Activated CD8-positive, alpha-beta memory T cell treated with anti-CD3 and anti-CD28 coated beads for 4 hours (primary cell): ENCODE measurements at places on chromosomes 2 and 18.

- no peak for DNase-seq
Observed at GRCh38 chr2:2798337-2798736, 467.3 kb upstream of the MYT1L start.

DNA sequence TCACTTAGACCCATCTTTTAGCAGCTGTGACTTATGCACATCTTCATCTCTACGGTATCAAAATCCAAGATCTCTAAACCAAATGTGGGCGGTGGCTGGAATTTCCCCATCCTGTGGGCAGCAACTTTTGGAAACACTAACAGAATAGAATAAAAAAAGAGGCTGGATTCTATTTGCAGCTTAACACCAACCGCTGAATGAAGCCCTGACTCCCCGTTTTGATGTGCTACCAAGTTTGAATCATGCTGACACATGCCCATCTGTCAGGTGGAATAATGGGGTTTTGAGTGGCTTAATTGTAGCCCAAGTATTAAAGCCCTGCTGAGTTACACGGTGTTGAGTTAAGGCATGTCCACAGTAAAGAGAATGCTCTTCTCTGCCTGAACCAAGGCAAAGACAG is 165.2 kb downstream of the MTCL1 start:
- DNase-seq = no peak

DNA sequence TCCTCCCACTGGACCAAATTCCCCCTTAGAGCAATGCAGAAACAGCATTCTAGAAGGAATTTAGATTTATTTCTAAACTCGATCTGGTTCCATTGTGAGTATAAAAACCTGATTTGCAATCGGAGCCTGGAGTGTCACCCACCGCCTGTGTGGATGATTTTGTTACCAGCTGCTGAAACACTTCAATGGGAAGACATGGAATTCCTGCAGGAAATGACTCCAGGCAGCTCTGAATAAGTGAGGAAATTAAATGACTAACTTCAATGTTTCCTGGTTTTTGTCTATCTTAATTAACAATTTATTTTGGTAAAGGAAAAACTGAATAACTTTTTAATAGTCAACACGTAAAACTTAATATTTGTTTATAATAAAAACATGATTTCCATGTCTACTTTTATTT is 19.3 kb downstream of the CTAGE1 start:
- DNase-seq = no peak

- DNase-seq = no peak
Observed at GRCh38 chr2:240986787-240987411, 11.5 kb upstream of the SNED1 start.

GRCh38 chr2:48529194-48529593 is 760 bp upstream of the STON1 start:
- no peak for DNase-seq

- no peak for DNase-seq
Observed at GRCh38 chr18:6746386-6746960, 17.0 kb downstream of the ARHGAP28 start.

- no peak for DNase-seq
Observed at GRCh38 chr2:187826023-187826422, 271.8 kb upstream of the TFPI start.

DNA sequence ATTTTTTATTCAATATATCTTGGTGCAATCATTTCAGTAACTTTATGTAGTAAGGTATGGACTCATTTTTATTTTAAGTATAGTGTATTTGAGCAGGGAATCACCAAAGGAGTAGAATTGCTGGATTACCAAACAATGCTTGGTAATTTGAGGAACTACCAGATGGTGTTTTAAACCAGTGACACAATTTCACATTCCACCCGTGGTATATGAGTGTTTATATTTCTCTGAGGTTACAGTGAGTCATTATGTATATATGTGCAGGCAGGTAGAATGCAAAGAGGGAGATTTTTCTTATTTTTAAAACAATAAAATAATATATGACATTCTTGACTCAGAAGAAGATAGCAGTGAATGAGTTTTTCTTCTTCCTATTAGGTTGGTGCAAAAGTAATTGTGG is 596.9 kb downstream of the DCC start:
- DNase-seq = no peak

- DNase-seq = no peak
Observed at GRCh38 chr2:18422432-18423165, 137.9 kb downstream of the RDH14 start.

DNA sequence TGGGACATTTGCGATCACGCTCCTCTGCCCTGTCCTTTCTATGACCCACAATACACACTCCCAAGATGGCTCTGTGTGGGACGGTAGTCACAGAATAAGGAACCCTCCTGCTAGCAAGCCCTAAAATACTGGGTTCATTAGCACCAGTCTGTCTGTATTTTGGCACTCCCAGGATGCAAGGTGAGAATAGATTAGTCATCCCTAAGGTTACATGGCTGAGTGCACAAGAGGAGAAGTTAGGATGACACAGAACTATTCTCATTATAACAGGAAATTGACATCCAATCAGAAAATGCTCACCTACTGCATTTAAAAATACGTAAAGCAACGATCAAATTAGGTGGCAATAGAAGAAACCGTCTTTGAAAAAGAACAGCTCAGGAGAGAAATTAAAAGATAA is 590.2 kb downstream of the EPHA4 start:
- no peak for DNase-seq

- DNase-seq = no peak
Observed at GRCh38 chr2:180247658-180248057, 240.6 kb upstream of the CWC22 start.

GRCh38 chr18:47964053-47964452 is 33.6 kb upstream of the SMAD2 start:
- no peak for DNase-seq

DNA sequence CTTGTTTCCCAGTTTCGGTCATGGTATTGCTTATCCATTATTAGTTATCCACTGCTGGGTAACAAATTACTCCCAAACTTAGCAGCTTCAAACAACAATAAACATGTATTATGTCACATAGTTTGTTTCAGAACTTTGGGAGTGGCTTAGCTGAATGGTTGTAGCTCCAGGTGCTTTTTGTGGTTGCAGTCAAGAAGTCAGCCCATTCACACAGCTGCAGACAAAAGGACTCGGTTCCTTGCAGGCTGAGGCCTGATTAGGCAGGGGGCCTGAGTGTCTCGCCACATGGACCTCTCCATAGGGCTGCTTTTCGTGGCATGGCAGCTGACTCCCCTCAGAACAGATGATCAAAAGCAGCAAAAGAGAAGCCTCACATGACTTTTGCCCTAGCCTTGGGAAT is 58.2 kb upstream of the ITGA4 start:
- DNase-seq = no peak

- DNase-seq = no peak
Observed at GRCh38 chr2:70596739-70597138, 43.1 kb upstream of the TGFA start.

GRCh38 chr2:2230433-2230817 is 100.7 kb downstream of the MYT1L start:
- DNase-seq = no peak

DNA sequence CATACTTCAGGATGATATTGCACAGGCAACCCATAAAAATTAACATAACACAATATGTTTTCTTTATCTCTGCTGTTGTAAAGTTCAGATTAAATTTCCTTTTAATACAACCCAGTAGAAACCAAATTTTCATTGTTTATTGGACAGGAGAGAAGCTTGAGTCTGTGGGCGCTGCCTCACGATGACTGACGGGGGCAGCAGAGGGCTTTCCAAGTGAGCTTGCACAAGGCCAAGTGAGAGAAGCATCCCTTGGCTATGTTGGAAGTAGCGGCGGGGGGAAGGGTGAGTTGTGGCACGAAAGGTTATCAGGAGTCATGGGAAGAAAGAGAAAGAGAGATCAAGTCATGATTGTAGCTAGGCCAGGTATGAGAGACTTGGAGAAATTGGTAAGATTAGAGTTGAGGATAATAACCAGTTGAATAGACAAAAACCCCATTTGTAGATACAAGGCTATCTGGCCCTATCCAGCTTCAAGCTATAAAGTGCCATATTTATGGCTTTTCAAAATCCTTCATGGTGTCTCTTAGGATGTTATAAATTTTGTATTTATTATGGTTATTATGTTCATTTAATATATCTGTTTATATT is 413.7 kb upstream of the FAM98A start:
- DNase-seq = no peak

- no peak for DNase-seq
Observed at GRCh38 chr2:12320027-12320734, 396.6 kb upstream of the TRIB2 start.

DNA sequence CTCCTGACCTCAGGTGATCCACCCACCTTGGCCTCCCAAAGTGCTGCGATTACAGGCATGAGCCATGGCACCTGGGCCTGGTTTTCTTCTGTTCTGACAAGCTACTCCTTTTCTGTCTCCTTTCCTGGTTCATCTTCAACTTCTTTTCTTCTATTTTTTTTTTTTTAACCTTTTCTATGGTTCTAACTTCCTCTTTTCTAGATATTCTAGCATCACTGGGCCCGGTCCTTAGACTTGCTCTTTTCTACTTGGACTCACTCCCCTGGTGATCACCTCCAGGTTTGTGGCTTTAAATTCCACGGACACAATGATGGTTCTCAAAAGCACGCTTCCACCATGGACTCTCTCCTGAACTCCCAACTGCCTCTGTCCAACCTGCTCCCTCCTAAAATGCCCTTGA is 2.0 kb downstream of the EIF2AK2 start:
- no peak for DNase-seq

DNA sequence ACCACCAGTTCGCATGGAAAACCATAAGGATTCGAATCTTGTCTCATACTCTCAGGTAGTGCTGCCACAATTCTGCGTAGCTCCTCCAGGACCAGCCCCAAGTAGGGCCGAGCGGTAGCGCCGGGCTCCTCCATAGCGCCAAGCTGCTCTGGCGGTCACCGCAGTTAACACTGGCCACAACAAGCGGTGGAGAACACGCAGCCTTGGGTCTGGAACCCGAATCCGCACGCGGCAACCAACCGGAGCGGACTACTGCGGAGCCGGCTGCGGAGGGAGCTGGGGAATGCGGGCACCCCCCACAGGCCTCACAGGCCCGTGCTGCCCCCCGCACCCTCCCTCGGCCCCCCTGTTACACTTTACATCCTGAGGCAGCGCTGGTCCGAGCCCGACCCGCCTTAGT is 531.5 kb downstream of the STK39 start:
- DNase-seq = no peak

- peak; percentile 13 for DNase-seq
Observed at GRCh38 chr2:43210467-43211303, 15.7 kb downstream of the ZFP36L2 start.

- DNase-seq = no peak
Observed at GRCh38 chr2:223084873-223085272, 32.9 kb downstream of the KCNE4 start.

- no peak for DNase-seq
Observed at GRCh38 chr2:105798595-105798994, 53.9 kb downstream of the NCK2 start.

GRCh38 chr18:23570912-23571504 is 15.3 kb downstream of the NPC1 start:
- DNase-seq = no peak

- DNase-seq = no peak
Observed at GRCh38 chr2:174121175-174121574, 127.2 kb downstream of the OLA1 start.
